ENCODE measurements at places on chromosomes 5 and 9. TPM values are rescaled to one million over a fixed set of nuclear protein-coding genes. Genes with fewer than 3 reads are reported as not detected.

FNIP1 gene
- total RNA-seq = 25.0 TPM

SPINK13 gene
- not detected for total RNA-seq

IFNA21 gene
- not detected for total RNA-seq

ROR2 gene
- total RNA-seq = 49.7 TPM

NDUFA8 gene
- 40.1 TPM for total RNA-seq

KIF4B gene
- not detected for total RNA-seq

TRIM36 gene
- 0.09 TPM for total RNA-seq

TTF1 gene
- total RNA-seq = 6.0 TPM

RGS14 gene
- total RNA-seq = 16.6 TPM

SIMC1 gene
- total RNA-seq = 6.4 TPM

NIPAL4 gene
- total RNA-seq = 0.26 TPM

SLC36A2 gene
- total RNA-seq = not detected

ABO gene
- total RNA-seq = not detected

FOXD4L4 gene
- not detected for total RNA-seq

COL23A1 gene
- total RNA-seq = not detected

FSD1L gene
- 2.7 TPM for total RNA-seq

SMIM15 gene
- 39.7 TPM for total RNA-seq

EPB41L4A gene
- not detected for total RNA-seq

SHB gene
- 39.4 TPM for total RNA-seq

CLK4 gene
- 7.2 TPM for total RNA-seq

PCDHB14 gene
- 0.70 TPM for total RNA-seq

DRD1 gene
- total RNA-seq = not detected

ABITRAM gene
- 9.2 TPM for total RNA-seq

CCDC152 gene
- total RNA-seq = 1.3 TPM

SLC6A19 gene
- total RNA-seq = not detected

TEK gene
- 14.2 TPM for total RNA-seq

PCDHB16 gene
- under 0.01 TPM for total RNA-seq

ZNF608 gene
- 10.5 TPM for total RNA-seq

KCNN2 gene
- total RNA-seq = not detected

LRRC26 gene
- not detected for total RNA-seq

GABRA6 gene
- total RNA-seq = not detected

FOXI1 gene
- not detected for total RNA-seq

STPG3 gene
- total RNA-seq = not detected

CBY3 gene
- total RNA-seq = not detected

GRIN1 gene
- not detected for total RNA-seq

CARD6 gene
- total RNA-seq = 11.4 TPM

LOX gene
- 216 TPM for total RNA-seq

ARSI gene
- total RNA-seq = 7.2 TPM

PCDHB8 gene
- not detected for total RNA-seq

SLC36A3 gene
- total RNA-seq = not detected

SPATA31A7 gene
- total RNA-seq = not detected

GPX3 gene
- 133 TPM for total RNA-seq

CDO1 gene
- 7.9 TPM for total RNA-seq

PAEP gene
- 0.77 TPM for total RNA-seq

HSPA9 gene
- total RNA-seq = 201 TPM

LCP2 gene
- not detected for total RNA-seq

AMBP gene
- total RNA-seq = not detected

PCDHB12 gene
- under 0.01 TPM for total RNA-seq

RCL1 gene
- total RNA-seq = 8.9 TPM

AGXT2 gene
- total RNA-seq = not detected

FBP2 gene
- total RNA-seq = not detected

GLRA1 gene
- total RNA-seq = not detected

TAF11L10 gene
- not detected for total RNA-seq

Data from pericardium fibroblast (primary cell).